ENCODE measurements at places on chromosomes 7 and 10.
A peak's percentile ranks its signal among the peaks of the same experiment; 100 is the strongest.

DNA sequence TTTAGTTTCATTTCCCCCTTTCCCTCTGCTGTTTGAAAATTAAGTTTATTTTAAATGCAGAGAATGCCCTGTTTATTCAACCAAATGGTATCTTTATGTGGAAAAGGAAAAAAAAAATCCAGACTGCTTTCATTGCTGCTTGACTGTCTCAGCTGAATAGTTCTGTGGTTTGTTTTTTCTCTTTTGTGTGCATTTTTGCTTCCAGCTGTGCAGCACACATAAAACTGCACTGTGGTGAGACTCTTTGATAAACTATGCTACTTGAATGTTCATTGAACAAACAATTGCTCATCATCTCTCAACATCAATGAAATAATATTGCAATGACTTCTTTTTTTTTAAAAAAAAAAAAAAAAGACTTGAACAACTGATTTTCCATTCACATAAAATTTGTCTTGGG, 78.6 kb upstream of the GLI3 start:
- peak; percentile 56 for DNase-seq

DNA sequence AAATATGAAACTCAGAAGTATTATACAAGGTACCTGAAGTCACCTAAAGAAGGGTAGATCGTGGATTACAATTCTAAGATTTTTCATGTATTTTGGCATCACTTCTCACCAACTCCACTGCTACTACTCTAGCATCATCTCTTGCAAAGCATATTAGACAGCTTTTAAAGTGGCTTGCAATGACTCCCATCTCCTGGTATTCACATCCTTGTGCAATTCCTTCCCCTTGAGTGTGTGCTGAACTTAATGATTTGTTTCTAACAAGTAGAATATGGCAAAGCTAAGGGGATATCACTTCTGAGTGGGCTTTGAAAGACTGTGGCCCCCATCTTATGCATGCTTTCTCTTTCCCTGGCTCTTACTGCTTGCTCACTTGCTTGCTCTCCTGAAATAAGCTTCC, 280.2 kb downstream of the SNX13 start:
- peak; percentile 33 for DNase-seq

- DNase-seq = no peak
These were observed 17.9 kb downstream of the COL28A1 start for GRCh38 chr7:7517754-7518153.

GRCh38 chr7:156751319-156751718, 110.7 kb downstream of the RNF32 start:
- DNase-seq = peak; percentile 69

DNA sequence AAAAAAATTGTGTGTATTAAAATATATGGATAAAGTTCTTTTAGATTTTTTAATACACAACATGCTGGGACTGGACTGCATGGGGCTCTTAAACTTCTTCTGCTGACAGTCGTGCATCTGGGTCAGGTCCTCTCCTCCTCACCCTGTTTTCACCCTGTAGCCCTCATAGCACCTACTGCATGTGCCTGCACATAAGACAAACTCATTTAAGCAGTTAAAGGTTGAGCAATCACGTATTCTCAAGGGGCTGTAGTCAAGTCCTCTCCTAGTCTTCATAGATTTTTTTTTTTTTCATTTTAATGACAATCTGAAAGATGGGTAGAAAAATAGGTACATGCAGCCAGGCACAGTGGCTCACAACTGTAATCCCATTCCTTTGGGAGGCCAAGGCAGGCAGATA, 23.6 kb upstream of the PDCD4 start:
- no peak for DNase-seq

GRCh38 chr7:73865738-73866445, 4.9 kb downstream of the TMEM270 start:
- peak; percentile 81 for DNase-seq

GRCh38 chr10:50580262-50580891, 43.4 kb downstream of the SGMS1 start:
- no peak for DNase-seq

GRCh38 chr7:54995610-54996363, 23.0 kb upstream of the EGFR start:
- DNase-seq = peak; percentile 22

GRCh38 chr7:139505563-139505962, 17.9 kb upstream of the CLEC2L start:
- DNase-seq = no peak

DNA sequence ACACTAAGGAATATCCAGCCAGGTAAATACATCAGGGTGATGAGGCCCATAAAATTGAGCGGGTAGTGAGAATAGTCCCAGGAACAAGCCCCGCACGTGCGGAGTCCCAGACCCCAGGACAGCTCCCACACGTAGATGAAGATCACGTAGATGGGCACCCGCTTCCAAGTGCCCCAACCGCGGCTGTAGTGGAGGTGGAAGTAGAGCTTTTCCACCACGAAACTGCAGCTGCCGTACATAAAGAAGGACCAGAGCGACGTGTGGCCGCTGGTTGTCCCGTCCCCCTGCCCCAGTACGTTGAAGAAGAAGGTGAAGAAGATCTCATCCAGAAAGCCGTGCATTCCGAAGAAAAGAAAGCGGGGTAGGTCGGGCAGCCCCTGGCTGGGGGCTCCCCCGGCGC, 948 bp downstream of the TMEM229A start:
- no peak for DNase-seq

DNA sequence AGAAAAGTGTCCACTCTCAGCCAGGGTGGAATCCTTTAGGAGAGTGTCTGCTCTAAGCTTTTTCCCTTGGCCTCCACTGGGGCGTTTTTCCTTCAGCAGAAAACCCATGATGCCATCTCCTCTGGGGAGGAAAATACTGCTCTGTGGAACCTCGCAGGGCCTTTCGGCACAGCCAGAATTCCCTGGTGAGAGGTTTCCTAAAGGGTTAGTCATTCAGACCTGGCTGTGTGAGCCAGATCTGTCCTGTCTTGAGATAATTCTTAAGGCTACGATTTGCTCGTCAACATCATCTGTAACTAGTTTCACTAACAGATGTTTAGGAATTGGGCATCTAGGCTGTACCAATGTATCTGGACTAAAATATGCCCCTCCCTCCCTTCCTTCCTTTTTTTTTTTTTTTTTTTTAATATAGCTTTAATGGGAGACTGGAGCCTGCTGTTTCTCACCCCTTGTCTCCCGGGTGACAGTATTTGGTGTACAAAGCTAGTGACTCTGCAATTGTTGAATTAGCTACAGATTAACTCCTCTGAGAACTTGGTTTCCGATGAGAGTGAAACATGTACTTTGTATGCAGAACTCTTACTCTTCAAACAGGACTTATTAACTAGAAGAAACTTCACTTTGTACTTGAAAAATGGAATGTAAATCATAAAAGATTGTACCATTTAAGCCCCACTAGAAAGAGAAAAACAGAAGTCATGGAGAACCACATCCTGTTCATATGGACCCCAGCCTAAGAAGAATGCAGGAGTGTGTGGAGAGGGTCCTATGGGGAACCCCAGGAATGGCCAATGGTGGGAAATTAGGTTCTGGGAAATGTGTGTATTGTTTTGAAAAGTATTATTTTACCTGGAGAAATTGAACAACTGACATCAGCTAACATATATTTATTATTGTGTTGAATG, 230.9 kb downstream of the CAMK1D start:
- DNase-seq = no peak

DNA sequence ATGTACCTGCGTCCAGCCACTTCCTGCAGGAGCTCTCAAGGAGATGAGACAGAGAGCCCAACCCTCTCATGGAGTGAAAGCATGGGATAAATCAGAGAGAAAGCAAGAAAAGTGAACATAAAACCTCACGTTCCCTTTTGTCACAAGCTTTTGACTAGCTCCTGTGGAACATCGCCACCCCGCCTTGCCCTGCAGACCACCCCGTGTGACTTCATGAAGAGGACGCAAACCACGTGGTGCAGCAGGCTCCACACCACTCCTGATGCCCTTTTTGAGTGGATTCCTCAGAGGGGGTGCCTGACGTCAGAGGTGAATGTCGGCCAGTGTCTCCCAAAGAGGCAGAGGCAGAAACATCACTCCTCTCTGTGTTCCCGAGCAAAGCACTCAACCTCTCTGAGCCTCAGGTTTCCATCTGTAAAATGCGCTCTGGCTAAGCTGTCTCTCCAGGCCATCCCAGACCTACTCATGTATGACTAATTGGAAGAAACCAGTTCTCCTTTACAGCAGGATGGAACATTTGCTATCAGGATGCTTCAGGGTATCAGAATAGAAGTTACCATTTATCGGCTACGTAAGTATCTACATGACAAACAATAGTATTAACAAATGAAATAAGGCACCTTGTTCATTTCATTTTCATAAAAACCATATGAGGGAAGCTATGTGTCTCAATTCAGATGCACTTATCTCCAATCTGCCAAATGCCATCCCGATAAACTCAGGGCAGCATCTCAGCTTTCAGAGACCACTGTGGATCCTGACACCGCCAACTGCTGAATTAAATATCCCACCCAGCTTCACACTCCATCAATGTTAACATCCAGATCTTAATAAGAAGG, 5.3 kb downstream of the ZNF488 start:
- DNase-seq = peak; percentile 4

- DNase-seq = no peak
These were observed 49.2 kb downstream of the LGI1 start for GRCh38 chr10:93806903-93807302.

GRCh38 chr10:120483651-120484301, 26.7 kb downstream of the PLPP4 start:
- DNase-seq = no peak

- DNase-seq = no peak
These were observed 228.5 kb downstream of the MTERF1 start for GRCh38 chr7:91651986-91652385.

GRCh38 chr7:266851-267840, 22.8 kb upstream of the FOXL3 start:
- DNase-seq = no peak

DNA sequence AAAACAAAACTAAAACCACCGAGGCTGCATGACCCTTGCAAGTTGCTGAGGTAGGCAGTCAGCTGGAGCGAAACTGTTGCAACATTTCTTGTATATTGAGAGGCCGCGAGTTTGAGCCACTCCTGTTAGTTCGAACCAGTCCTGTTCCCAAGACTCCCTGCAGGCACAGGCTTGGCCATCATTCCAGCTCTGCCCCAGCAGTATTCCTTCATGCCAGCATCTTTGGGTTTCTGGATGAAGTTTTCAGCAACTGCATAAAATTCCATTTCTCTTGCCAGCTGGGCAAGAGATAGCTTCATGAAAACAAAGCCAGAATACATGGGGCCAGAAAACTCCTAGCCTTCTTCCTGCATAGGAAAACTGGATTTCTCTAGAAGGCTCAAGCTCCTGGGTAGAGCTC, 207.6 kb downstream of the FRMD4A start:
- DNase-seq = peak; percentile 30

GRCh38 chr7:43535810-43536585, 46.9 kb upstream of the STK17A start:
- peak; percentile 81 for DNase-seq

GRCh38 chr10:100138921-100139496, 46.8 kb downstream of the ERLIN1 start:
- no peak for DNase-seq

DNA sequence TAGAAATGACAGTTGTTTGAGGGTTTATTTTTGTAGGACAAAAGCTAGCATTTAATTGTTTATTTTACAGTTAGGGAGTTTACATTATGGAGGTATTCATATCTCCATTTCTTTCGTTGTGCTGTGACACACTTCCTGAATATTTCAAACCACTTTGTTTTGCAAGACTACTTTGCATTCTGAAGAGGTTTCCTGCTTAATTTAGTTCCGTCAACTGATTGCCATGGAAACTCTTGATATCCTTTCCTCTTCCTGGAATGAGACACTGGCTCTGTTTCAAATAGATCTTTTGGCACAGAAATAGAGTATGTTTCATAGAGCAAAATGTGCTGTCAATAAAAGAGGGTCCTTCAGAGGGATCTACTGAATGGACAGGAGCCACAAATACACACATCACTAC, 159.5 kb upstream of the AGR3 start:
- peak; percentile 51 for DNase-seq

DNA sequence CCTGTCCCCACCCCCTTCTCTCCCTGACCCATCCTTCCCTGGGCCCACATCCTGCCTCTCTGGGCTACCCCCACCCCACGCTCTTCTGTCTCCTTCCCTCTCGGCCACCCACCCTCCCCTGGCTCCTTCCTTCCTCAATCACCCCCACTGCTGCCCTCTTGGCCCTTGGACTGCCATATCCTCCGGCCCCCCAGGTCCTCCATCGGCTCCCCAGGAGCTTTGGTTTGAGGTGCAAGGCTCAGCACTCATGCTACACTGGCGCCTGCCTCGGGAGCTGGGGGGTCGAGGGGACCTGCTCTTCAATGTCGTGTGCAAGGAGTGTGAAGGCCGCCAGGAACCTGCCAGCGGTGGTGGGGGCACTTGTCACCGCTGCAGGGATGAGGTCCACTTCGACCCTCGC, 10.9 kb downstream of the EPHB6 start:
- no peak for DNase-seq

GRCh38 chr7:134731616-134732015, 47.8 kb upstream of the CALD1 start:
- DNase-seq = no peak

DNA sequence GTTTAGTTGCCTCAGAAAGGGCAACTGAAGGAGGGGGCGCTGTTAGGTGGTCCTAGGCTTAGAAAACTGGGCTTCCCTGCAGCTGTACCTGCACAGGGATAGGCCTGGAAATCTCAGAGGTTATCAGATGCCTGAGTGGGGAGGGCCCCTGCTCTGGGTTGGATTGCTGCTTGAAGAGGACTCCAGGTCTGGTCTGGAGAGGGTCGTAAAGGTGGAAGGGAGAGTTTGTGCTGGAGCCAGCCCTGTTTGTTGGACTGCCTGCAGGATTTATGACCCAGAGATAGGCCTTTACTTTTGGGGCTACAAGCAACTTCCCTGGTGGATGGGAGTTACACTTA, 765.9 kb downstream of the GRID1 start:
- DNase-seq = no peak

- DNase-seq = peak; percentile 74
These were observed 136.5 kb upstream of the NAMPT start for GRCh38 chr7:106421181-106421762.

DNA sequence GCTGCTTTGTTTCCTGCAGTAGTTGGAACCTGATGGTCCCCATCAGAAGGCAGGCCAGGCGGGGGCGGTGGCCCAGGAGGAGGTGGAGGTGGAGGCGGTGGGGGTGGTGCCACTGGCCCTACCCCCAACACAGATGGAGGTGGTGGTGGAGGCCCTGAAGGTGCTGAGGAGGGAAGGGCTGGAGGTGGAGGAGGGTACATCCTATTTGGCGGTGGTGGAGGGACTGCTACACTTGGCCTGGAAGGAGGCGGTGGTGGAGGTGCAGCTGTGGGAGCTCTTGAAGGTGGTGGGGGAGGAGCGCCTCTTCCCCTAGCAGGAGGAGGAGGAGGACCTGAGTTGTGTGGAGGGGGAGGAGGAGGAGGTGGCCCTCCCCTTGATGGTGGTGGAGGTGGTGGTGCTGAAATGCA, 36.8 kb downstream of the LMOD2 start:
- DNase-seq = no peak

DNA sequence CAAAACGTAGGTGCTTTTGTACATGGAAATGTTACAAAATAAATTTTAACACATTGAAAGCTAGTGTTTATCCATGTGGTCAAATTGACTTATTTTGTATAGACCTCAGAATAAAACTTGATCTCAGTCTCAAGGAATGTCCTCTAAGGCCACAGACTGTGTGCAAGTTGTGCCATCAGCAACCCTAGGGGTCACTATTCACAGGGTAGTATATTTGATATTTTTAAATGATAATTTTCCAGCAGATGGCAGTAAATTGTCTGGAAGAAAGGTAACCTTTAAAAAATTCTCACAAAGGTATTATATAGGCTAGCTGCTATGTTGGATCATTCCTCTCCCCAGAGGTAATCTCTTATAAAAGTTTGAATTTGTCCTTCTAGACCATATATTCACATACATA, 12.9 kb upstream of the SNX10 start:
- DNase-seq = no peak

All from AG20443 (cell line).